ENCODE measurements at places on chromosomes 5 and 9. TPM values are rescaled to one million over a fixed set of nuclear protein-coding genes. Genes with fewer than 3 reads are reported as not detected.

GCNT1 gene
- total RNA-seq, result 1.6 TPM

JAKMIP2 gene
- 2.6 TPM for total RNA-seq

PCDHB9 gene
- 1.2 TPM for total RNA-seq

ROPN1L gene
- total RNA-seq, result 0.32 TPM

IFNK gene
- total RNA-seq, result not detected

SPATA31E1 gene
- not detected for total RNA-seq

SLC28A3 gene
- not detected for total RNA-seq

SARDH gene
- total RNA-seq, result 16.5 TPM

LHX6 gene
- total RNA-seq, result not detected

WDR36 gene
- 37.4 TPM for total RNA-seq

SLC2A6 gene
- 3.4 TPM for total RNA-seq

FGFR4 gene
- total RNA-seq, result 3.6 TPM

CFAP77 gene
- not detected for total RNA-seq

INSYN2B gene
- not detected for total RNA-seq

TAF11L14 gene
- total RNA-seq, result not detected

SLCO6A1 gene
- total RNA-seq, result not detected

WWC1 gene
- 1.1 TPM for total RNA-seq

WDR55 gene
- total RNA-seq, result 47.6 TPM

TMEM215 gene
- total RNA-seq, result not detected

PCSK5 gene
- total RNA-seq, result 17.9 TPM

DOCK8 gene
- total RNA-seq, result 284 TPM

Data from naive thymus-derived CD4-positive, alpha-beta T cell (primary cell).